ENCODE measurements at places on chromosomes 11 and 22.

DNA sequence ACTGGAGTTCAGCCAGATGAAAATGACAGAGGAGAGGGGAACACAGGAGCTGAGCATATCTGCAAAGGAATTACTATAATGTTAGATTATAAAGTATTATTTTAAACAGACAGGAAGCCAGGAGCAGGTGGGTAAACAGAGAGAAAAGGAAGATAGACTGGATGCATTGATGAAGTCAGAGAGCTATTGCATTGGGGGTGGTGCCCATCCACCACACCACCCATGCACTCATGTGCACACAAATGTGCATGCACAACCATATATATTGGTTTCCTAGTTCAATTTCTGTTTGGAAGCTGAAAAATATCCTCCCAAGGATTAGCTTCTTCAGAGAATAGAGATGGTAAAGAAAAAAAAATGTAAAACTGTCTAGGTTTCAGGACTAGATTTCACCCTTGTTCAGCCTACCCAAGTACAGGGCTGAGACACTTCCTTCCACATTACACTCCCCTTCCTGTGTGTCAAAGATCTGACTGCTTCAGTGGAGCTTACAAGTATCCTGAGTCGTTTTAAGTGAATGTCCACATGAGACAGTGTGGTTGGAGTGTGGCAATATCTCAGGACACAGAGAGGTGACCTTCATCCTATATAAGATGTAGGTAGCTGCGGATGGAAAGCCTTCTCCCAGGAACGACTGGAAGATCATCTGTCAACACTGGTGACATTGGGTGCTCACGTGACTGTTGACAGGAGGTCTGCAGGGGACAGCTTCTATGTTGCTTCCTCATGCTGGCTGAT is 12.2 kb upstream of the SMPD1 start:
- no peak for DNase-seq

DNA sequence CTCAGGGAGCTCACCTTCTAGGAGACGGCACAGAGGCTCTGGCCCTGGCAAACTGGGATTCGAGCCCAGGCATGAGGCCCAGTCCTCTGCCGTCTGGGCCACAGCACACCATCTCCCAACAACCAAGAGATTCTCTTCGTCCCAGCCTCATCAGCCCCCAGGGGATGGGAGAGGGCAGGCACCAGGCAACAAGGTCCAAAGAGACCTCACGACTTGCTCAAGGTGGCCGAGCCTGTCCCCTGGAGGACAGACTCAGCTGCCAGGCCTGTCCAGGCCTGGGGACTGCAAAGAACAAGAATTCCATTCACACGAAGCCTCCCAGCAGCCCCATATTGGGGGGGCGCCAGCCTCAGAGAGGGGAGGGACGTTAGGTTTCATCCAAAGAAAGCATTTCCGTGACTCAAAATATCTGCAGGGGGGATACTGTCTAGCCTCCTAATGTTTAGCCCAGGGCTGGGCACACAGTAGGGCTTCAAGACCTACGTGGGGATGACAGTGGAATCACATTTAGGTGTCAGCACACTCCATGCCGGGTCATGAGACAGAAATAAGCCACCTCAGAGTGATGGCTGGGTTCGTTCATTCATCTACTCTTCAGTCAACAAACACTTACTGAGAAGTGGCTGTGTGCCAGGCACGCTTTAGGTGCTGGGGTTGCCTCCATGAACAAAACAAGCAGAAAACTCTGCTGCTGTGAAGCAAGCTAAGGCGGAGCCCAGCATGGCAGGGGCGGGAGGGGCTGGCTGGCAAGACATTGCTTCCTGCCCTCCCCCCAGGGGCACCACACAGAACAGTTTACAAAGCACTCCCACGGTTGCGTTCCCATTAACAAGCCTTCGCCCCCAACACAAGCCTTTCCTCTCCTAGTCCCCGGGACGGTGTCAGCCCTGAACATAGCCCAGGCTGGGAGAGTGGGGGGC is 1.2 kb downstream of the CARNS1 start:
- DNase-seq, result peak; percentile 84

GRCh38 chr22:31313366-31314147 is 21.3 kb upstream of the PIK3IP1 start:
- peak; percentile 50 for DNase-seq

DNA sequence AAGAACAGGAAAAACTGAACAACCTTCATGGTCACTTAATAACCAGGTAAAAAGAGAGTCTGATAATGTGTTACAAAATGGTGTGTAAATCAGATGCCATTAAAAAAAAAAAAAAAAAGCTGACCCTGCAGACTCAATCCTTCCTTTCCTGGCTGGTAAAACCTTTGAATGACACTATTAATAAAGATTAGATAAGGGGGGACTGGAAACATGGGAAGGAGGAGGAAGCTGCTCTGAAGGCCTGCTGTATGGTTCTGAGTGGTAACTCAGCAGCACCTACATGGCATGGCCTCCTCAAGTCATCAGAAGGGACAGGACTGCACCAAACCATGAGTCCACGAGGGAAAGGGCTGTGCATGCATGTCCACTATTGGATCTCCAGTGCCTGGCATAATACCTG is 18.0 kb upstream of the SWAP70 start:
- no peak for DNase-seq

GRCh38 chr11:131504199-131504949 is 134.0 kb downstream of the NTM start:
- no peak for DNase-seq

DNA sequence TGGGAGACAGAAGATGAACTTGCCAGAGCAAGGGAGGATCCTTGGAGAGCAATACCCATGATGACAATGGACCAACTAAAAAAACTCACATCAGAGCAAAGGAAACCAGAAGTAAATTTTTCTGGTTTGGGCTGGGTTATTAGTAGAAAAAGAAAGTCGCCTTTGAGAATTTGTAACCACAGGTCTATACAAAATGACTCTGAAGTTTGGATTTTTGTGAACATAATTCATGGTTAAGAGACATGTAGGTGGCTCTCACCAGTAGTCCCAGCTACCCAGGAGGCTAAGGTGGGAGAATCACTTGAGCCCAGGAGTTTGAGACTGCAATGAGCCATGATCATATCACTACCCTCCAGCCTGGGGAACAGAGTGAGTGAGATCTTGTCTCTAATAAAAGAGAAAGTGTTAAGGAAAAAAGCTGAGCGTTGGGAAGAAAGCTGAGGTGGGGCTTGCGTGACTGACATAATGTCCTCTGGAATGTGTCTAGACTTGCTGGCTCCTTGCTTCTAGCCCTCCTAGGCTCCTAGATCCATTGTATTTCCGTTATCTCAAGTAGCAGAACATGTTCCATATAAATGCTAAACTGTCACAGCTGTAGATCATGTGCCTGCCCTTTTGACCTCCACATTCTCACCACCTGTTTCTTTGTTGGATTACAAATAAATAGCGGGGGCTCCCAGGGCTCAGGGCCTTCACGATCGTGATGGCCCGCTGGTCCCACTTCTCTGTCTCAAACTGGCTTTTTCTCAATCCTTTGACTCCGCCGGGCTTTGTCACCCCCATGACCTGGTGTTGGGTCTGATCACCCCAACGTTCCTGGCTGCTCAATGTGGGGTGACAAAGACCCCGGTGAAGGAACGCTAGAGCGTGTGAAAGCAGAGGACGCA is 56.2 kb upstream of the SC5D start:
- no peak for DNase-seq

DNA sequence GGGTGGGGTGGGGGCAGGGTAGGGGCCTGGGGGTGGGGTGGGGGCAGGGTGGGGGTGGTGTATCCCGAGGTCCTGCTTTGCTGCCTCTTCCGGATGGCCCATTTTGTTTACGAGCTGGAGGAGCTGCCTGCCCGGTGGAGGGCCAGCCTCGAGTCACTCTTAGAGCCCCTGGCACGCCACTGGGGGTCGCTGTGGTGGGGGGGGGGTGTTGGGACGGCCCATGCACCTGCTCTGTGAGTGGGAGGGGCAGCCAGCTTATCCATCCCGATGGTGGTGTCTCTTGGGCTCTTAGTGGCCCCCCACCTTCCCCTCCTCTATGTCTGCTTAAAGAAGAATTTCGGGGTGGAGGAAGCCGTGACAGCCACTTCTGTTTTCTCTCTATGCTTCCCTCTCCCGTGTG is 24.6 kb downstream of the MRGPRD start:
- peak; percentile 38 for DNase-seq

- no peak for DNase-seq
Observed at GRCh38 chr22:48331266-48331665, 1496.4 kb downstream of the BRD1 start.

DNA sequence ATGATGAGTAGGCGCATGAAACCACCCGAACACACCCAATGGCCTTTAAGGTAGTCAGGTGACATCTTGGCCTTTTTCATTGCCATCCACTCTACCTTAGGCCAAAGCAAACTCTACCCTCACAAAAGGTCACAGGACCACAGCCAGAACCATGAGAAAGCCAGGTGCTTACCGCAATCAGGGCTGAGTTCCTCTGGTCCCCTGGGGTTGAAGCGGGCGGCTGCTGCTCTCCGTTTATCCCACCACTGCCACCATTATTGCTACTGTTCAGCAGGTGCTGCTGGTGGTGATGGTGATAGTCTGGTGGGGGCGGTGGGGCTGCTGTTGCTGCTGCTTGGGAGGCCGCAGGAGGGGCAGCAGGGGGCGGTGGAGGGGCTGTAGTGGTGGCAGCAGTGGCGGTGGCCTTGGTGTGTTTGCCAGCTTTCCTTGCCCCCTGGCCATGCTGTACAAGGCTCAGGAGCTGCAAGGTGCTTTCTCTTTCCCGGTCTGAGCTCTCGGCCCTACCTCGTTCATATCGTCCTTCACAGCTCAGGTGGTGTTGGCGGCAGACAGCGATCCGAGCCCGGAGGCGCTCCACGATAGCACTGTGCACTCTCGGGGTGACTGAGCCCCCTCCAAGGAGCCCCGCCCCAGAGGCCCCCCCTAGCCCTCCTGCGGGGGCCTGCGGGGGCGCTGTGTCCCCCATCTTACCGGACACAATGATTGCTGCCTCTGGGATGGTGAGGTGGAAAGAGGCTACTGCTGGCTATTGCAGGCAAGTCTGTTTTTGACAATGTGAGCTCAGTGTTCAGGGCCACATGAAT is 1.6 kb downstream of the MAML2 start:
- DNase-seq, result peak; percentile 46

DNA sequence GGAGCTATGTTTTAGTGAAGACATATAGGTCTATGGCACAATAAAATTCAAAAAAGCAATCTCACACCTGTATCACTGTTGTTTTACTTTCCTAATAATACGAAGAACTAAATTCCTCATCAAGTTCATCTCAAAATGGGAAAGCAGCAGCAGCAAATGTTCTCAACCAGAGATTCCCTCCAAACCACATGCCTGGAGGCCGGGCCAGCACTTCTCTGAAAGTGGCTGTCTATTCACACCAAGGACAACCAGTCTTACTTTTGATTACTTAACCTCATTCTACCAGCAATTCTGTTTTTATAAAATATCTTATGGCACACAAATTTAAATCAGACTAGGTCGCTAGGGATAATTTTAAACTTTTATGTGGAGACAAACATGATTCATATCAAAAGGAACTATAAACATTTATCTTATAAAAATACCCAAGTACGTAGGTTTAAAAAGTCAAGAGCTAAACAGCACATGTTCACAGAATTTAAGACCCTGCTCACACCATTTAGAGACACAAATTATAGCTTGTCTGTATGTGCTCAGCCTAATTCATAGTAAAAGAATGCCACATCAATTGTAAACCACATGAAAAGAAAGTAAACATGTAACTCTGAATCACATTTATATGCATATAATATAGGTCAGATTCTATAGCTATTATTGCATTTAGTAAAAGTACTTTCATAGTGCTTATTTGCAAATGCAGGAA is 46.1 kb downstream of the RRAS2 start:
- DNase-seq, result no peak

DNA sequence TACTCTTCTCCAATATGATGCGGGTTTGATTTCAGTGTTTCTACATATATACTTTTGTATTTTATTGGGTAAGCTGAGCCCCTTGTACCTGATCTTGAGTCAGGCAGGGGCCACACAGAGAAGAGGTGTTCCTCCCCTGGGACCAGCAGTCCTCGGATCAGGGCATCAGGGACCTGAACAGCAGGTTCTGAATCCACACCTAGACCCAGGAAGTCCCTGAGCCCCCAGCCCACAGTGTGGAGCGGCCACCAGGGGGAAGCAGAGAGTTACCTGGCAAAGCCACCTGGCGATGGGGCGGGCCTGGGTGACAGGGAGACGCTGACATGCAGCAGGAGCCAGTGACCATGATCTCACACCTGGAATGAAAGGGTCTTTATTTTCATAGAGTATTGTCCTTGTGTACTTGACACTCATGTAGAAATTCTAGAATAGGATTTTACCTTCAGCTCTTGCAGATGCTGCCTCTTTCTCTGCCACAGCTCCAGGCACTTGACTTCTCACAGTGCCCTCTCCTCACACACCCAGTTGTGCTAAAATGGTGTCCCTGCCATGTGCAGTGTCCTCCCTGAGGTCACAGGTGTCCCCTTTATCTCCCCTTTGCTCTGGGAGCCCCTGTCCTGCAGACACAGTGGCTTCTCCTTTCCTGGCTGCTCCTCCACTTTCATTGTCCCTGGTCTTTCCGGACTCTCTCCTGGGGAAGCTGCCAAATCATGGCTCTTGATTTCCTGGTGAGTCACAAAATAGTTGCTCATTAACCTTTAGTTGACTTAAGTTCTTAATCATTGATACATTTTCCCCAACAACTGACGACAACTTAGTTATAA is 48.5 kb downstream of the GGTLC2 start:
- peak; percentile 62 for DNase-seq

DNA sequence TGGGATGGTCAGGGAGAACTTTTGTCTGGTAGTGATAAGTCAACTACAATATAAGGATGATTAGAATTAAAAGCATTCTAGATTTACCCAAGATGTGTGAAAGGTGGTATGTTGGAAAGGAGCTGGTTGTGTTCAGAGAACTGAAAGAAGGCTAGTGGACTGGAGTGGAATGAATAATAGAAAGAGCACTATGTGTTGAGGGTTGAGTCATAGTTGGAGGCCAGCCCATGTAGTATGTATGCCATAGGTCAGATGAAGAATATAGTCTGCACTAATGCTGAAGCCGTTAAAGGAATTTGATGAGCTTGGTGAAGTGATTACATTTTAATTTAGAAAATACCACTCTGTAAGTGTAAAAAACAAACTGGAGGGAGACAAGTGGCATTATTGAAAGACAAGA is 514.1 kb downstream of the CNTN5 start:
- no peak for DNase-seq

GRCh38 chr11:10838881-10839280 is 19.0 kb downstream of the ZBED5 start:
- no peak for DNase-seq

DNA sequence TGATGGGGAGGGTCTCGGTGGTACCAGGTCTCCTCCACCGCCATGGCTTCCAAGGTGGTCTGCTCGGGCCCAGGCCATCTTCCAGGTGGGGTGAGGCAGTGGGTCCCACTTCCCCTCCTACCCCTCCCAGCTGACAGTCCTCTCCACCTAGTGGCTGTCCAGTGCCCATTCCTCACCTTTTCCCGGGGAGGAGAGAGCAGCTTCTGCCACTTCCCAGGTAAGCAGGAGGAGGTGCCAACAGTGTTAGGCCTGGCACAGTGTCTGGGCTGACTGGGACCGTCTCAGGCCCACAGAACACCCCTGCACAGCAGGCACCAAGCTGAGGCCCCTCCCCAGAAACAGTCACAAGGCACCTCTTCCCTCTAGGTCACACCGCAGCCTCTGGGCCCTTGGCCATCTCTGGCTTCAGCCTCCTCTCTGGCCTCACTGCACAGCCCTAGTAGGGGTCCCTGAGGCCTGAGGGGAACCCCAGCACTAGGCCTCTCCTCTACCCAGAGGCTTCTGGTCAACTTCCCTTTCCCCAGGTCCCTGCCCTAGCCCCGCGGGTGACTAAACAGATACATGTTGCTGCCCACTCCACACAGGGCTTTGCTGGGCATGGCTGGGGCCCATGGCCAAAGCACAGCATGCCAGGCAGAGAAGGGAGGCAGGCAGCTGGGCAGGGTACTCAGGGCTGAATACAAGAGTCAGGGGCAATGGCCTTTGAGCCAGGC is 2.3 kb upstream of the ANKRD13D start:
- no peak for DNase-seq

- DNase-seq, result no peak
Observed at GRCh38 chr11:128603003-128603696, 15.8 kb upstream of the ETS1 start.
